ENCODE measurements at places on chromosomes 3 and 15.

DNA sequence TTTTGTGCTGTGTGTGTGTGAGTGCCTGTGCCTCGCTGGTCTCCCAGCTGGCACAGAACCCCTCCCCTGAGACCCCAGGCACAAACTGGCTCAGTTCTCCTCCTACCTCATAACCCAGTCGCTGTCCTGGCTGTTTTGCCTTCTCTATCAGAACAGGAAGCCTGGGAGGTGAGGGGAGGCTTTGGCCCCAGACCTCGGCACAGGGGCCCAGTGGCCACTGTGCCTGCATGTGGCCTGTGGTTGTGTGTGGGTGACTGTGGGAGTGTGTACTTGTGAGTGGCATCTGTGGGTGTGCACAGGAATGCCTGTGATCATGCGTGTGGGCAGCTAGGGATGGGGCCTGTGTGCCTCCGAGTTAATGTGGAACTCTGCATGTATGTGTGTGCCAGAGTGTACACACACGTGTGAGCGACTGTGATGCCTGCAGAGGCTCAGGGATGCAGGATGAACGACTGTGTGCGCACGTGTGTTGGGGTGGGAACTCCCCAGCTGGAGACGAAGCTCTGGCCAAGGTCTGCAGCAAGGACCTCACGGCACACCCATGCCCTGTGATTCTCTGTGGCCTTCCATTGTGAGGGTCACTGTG lies 32.3 kb downstream of the PSTPIP1 start:
- DNase-seq = no peak
- H3K27me3 ChIP-seq = peaks cover 20% of the 10 kb centered on the region
- no peaks in the 10 kb centered on the region for H3K36me3 ChIP-seq
- H3K27ac ChIP-seq = no peak overlapping the region
- peaks cover 30% of the 10 kb centered on the region for H3K4me1 ChIP-seq

DNA sequence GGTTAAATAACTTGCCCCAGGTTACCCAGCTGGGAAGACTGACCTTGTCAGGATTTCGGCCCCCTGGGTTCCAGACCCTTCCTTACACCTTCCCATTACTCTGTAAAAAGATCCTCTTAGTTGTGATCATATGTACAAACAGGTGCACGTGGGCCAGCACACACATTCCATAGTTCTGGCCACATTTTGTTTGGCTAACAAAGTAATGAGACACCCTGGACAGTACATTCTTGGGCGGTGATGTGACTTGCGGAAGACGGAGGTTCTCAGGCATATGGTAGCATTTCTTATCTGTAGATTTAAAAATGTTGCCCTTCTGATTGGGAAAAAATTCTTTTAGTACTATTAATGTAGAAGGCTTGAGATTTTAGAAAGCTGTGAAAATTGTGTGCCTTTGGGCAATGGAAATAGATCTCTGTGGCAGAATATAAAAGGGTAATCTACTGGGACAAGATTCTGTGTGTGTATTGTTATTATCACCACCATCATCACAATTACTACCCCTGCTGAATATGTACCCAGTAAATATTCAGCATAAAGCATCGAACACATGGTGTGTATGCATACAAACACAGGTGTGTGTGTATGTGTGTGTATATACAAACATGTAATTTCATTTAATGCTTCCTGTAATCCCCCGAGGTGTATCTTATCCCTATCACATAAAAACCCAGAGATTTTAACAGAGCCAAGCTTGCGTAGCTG lies 205.4 kb upstream of the UBE2E1 start:
- no peak overlapping the region for H3K4me3 ChIP-seq
- H3K27me3 ChIP-seq = no peaks in the 10 kb centered on the region
- DNase-seq = no peak
- H3K4me1 ChIP-seq = peaks cover 5% of the 10 kb centered on the region

GRCh38 chr3:120566243-120566975 lies 29.7 kb upstream of the NDUFB4 start:
- no peaks in the 10 kb centered on the region for H3K27me3 ChIP-seq
- H3K36me3 ChIP-seq = no peaks in the 10 kb centered on the region
- no peak overlapping the region for H3K4me3 ChIP-seq
- no peak for DNase-seq
- no peak overlapping the region for H3K27ac ChIP-seq
- peaks cover 20% of the 10 kb centered on the region for H3K4me1 ChIP-seq

GRCh38 chr15:98673133-98673532 lies 24.8 kb downstream of the IGF1R start:
- no peak overlapping the region for H3K27ac ChIP-seq
- no peak overlapping the region for H3K4me3 ChIP-seq
- no peaks in the 10 kb centered on the region for H3K36me3 ChIP-seq
- H3K4me1 ChIP-seq = peaks cover 40% of the 10 kb centered on the region

DNA sequence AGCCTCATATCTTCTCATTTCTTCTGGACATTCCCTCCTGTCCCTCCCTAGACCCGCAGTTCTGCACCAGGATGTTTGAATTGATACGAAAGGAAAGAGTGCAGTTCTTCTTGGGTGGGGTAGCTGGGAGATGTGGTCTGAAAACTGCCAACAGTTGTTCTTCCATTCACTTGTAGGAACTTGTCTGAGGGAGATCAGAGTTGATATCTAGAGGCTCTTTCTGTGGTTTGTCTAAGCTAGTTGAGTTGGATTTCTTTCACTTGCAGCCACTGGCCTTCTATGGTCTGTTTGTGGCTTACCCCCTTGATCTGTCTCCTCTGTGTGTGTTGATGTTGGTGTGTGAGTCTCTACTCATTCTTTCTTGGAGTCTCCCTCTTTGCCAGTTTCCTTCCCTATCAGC lies 42.5 kb upstream of the PIK3CB start:
- H3K4me3 ChIP-seq = no peak overlapping the region
- no peak for DNase-seq
- H3K4me1 ChIP-seq = no peaks in the 10 kb centered on the region

DNA sequence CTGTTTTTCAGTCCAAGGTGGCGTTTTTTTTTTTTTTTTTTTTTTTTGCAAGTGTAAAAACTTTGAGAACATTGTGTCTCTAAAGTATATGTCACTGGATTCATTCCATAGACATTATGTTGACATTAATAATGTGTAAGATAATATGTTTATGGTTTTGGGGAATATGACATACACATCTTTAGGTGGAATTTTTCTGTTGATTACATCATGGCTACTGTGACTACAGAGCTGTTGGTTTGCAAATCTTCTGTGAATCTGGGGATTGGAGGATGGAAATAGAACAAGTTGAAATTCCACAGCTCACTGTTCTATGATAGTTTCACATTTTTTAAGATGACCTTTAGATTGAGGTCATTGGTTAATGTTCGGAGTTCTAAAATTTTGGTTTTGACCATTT lies 24.4 kb upstream of the PLSCR2 start:
- H3K27me3 ChIP-seq = no peaks in the 10 kb centered on the region
- no peaks in the 10 kb centered on the region for H3K4me1 ChIP-seq
- H3K27ac ChIP-seq = no peak overlapping the region
- DNase-seq = no peak

GRCh38 chr15:33425142-33425541 lies 114.4 kb downstream of the RYR3 start:
- DNase-seq = no peak
- no peaks in the 10 kb centered on the region for H3K36me3 ChIP-seq
- H3K4me1 ChIP-seq = peaks cover 8% of the 10 kb centered on the region
- H3K27ac ChIP-seq = no peak overlapping the region

DNA sequence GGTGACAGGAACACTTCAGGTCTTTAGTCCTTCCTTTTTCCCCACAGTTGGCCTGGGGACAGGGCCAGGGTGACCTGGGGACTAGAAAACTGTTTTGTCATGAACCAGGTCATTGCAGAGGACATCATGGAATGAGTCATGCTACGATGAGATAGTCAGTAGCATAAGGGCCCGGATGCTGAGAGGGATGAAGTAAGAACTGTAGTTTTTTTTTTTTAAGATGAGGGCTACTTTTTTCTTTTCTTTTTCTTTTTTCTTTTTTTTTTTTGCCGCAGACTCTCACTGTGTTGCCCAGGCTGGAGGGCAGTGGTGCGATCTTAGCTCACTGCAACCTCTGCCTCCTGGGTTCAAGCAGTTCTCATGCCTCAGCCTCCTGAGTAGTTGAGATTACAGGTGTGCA lies 8.0 kb downstream of the MAP2K5 start:
- DNase-seq = no peak
- H3K4me1 ChIP-seq = peaks cover 24% of the 10 kb centered on the region

- H3K4me3 ChIP-seq = no peak overlapping the region
- no peak for DNase-seq
- no peak overlapping the region for H3K27ac ChIP-seq
- H3K36me3 ChIP-seq = no peaks in the 10 kb centered on the region
These were observed 46.4 kb upstream of the PHLDB2 start for GRCh38 chr3:111812701-111813100.

DNA sequence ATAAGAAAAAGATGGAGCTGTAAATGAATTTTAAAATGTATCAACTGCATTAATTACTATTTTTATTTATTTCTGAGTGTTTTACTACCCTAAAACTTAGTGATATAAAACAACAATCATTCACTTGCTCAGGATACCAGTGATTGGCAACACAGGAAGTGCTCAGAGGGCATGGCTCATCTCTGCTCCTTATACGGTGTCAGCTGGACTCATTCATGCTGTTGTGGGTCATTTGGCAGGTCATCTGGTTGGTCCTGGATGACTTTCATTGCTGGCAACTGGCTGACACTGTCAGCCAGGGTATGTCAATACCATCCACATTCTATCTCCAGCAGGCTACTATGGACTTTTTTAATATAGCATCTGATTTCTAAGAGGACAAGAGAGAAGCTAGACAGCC lies 689.6 kb upstream of the NECTIN3 start:
- H3K4me1 ChIP-seq = peaks cover 3% of the 10 kb centered on the region
- no peaks in the 10 kb centered on the region for H3K27me3 ChIP-seq
- H3K4me3 ChIP-seq = no peak overlapping the region
- no peak for DNase-seq
- no peaks in the 10 kb centered on the region for H3K36me3 ChIP-seq

All from neuronal stem cell (in vitro differentiated cells).